Vagina (tissue), 2 donors: ENCODE measurements at places on chromosomes 16 and 17.

DNA sequence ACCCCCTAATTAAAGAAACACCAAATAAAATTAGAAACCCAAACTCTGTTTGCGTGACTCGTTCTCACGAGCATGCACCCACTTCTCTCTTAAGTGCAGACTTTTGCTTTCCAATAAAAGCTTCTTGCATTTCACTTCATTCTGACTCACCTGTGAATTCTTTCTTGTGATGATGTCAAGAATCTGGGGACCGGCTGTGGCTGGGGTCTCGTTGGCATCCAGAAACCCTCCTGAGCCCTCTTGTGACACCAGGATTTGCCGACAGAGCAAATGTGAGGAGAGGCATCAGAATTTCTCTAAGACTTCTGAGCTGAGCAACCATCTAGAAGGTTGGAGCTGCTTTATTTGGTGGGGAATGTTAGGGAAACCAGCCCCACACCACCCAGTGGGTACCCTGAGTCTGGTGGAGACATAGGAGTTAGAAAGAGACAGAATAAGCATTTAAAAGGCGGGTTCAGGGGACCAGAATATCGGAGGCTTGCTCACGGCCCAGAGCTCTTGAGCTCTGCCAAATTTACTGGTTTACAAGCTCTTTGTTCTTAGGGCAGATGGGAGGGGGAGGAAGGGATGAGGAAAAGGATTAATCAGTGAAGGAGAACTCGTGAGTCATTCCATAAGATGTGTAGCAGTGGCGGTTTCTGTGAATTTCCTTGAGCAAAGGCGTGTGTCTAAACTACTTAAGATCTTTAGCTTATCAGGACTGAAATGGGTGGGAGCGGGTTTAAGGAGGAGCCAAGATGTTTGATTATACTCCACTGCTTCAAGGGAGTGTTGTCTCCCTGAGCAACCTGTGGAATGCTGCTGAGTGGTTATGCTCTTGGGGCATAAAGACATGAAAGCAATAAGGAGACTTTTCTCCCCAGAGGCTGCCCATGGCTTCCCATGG lies 24.2 kb upstream of the TMC5 start:
- DNase-seq: no peak

DNA sequence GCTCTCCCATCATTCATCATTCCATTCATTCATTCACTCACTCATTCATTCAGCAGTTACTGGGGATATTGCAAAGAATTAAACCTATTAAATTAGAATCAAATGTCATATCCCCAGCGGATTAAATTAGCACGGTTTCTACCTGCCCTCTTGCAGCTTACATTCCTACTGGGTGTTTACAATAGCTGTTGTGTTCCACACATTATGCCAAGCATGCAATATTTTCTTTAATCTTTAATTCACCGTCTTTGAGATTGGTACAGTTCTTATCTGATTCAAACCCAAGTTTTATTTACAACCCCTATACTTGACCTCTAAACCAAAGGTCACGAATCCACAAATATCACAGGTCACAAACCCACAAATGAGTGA lies 727 bp upstream of the USP31 start:
- no peak for DNase-seq

GRCh38 chr17:38579934-38580333 lies 25.8 kb downstream of the SRCIN1 start:
- no peak for DNase-seq

DNA sequence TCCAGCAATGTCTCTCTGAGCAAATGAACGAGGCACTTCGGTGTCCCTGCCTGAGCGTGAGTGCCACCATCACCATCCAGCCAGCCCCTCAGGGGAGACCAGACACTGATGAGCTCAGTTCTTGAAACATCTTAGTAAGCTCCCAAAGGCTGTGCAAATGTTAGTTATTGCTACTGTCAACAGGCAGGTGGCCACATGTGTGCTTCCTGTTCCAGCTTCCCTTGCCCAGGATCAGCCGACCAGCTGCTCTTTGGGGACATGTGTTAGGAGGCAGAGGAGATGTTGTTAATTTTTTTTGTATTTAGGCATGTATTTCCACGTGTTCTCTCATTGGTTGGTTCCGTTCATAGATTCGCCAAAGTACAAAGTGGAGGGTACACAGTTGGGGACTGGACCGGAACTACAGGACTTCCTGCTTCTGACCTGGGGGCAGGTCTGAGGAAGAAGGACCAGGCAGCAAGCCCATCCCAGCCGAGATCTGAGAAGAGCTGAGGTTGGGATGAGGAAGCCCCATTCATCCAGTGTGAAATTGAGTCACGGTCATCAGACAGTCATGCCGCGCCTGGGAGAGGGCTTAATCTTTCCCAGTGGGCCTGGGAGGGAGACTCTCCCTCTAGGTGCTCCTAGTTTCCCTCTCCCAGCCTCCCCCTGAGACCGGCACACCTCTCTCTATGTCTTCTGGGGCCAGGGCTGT lies 3.8 kb downstream of the TTYH2 start:
- DNase-seq: no peak

DNA sequence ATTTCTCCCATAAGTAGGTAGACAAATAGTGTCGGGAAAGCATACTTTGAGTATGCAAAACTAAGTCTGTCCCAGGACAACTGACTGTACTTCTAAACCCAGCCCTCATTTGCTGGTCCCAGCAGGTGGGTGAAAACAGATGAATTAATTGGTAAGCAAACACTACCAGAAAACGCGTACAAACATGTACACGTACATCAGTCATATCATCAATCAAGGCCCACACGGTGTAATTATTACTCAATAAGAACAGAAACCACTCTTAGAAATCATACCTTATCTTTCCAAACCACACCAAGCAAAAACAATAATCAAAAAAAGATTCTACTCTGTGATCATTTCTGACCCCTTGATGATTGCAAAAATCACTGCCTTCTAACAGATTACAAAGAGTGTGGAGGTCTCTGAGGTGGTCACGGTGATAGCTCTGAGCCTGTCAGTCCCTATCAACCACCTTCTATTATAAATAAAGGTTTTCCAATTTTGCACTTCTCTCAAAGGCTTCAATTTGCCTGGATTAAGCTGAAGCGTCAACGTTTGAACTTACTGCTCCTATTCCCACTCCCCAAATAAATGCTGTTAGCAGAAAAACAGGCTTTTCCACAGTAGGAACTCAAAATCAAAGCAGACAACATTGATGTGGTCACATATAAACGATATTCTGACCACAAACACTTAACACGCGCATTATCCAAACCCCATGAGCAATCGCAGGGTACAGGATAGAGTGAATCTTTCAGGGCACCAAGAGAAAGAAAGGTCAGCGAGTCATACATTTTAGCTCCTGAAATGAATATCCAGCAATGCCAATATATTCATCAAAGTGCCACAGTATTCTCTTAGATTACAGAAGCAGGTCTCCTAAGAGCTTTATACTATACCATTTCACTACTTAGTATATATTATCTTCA lies 211.9 kb downstream of the STX8 start:
- DNase-seq: no peak

- DNase-seq: no peak
These were observed 79.0 kb upstream of the CDC42EP4 start for GRCh38 chr17:73390851-73391250.

DNA sequence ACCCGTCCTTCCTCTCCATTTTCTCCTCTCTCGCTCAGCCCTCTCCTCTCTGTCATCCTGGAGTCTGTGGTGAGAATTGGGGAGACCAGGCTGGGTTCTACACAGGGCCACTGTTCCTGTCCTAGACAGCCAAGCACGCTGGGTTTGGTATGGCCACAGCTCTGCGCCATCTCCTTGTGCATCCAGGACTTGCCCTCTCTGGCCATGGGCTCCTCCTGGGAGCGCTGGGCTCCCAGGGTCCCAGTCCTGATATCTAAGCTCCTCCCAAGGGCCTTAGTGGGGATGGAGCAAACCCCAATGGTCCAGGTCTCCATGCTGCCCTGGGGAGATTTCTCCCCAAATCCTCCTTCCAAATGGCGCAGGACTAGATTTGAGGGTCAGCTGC lies 27.2 kb upstream of the ITGA3 start:
- no peak for DNase-seq

DNA sequence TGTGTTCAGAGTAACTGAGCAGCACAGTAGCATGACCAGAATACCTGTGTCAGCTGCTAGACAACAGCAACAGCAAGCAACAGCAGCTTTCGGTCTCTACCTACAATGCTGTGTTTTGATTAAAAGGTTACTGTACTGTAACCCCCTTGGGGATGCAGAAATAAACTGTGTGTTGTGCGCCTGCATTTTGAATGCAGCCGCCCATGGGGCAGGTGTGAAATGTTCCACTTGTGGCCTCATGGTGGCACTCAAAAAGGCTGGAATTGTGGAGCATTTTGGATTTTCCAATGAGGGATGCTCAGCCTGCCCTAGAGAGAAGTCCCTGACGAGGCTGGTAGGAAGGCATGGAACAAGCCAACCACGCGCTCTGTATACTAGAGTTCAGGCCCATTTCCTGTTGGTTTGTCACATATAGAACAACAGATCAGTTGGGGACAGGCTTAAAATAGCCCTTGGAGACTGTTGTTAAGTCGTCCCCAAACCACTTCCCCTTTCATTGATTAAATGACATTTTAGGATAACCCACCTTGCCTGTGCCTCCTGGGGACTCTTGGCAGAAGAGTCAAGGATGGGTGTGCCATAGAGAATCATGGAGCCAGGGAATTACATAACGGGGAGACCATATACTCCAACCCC lies 27.1 kb downstream of the SCPEP1 start:
- no peak for DNase-seq

DNA sequence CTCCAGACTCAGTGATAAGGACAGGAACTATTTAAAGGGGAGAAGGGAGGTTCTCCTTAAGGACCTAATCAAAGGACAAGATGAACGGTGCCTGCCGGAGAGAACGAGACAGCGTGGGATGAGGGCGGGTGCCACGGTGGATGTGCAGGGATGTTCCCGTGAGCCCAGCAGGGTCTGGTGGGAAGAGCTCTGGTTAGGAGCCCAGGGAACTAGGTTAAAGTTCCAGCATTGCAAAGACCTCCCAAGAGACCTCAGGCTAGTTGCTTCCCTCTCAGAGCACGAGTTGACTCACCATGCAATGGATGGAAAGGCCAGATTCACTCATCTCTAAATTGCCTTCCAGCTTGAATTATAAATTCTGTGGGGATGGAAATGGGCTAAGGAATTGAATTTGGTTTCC lies 14.7 kb downstream of the CCR7 start:
- DNase-seq: peak; percentile 94

GRCh38 chr17:21275047-21275578 lies 9.4 kb upstream of the MAP2K3 start:
- DNase-seq: no peak

DNA sequence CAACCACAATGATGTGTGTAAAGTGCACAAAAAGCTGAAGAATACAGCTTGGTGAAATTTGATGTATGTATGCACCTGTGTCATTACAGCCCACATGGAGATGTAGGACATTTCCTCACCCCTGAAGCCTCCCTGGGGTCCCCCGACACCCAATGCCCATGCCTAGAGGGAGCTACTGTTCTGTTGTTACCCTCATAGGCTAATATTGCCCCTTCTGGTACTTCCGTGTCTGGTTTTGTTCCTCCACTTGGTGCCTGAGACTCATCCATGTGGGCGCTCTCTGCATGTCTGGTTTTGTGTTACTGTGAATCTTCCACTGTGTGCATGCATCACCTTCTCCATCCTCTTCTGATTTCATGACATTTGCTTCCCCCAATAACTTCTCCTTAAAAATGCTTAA lies 18.6 kb downstream of the TNFRSF13B start:
- no peak for DNase-seq

DNA sequence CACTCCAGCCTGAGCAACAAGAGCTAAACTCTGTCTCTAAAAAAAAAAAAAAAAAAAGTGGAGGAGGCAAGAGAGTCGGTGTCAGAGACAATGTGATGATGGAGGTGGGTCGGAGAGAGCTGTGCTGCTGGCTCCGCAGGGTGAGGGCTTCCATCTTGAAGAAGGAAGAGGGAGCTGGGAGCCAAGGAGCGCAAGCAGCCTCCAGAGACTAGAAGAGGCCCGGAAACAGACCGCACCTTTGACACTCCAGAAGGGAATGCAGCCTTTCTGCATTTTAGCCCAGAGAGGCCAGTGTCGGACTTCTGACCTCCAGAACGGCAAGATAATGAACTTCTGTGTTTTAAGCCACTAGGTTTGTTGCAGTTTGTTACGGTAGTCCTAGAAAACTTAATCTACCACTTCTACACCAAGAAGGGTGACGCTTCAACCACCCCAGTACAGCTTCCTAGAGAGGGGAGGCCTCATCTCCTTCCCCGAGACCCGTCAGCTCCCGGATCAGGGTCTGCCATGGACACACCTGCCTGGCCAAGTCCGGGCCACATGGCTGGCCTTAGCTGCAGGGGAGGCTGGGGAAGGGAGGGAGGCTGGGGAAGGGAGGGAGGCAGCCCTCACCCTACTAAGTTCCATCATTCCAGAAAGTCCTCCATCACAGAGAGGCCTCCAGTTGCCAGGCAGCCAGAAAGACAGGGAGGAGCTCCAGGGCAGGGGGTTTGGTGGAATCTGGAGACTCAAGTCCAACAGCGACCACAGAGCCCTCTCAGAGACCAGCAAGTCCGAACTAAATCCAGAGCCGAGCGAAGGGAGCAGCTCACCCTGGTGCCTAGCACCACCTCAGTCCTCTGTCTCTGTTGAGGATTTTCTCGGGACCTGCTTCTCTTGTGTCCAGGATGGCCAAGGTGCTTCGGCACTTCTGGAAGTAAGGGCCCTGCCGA lies 13.2 kb upstream of the RBFOX3 start:
- peak; percentile 95 for DNase-seq

- DNase-seq: no peak
These were observed 4.9 kb upstream of the CIAO3 start for GRCh38 chr16:745739-746138.

DNA sequence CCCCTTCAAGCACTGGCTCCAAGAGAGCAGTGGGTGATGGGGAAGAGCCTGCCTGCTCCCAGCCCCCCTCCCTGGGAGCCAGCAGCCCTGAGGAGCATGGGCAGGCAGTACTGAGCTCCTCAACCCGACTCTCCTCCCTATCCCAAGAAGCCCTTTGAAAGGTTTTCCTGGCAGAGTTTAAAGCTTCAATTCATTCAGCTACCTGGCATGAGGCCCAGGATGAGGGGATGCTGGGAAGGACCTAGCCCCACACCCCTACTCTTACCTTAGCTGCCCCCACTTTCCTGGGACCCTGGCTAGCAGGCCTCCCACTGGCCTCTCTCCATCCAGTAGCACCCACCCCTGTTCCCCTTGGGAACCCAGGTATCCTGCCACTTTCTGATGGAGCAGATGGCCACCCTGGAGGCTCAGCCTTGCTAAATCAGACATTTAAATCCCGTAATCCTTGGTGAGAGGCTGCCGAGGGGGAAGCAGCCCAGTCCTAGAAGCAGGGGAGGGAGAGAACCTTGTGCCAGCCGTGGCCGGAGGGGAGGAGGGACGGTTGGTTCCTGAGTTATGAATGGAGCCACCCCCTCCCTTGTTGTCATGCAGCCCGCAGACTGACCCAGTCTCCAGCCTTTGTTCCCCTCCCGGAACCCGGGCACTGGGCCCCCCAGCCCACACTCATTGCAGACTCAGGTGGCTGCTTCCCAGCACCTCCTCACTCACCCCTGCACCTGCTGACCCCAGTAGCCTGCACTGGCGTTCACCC lies 17.1 kb downstream of the ATP1B2 start:
- DNase-seq: no peak

- no peak for DNase-seq
These were observed 25.9 kb downstream of the IRX6 start for GRCh38 chr16:55349867-55350266.

DNA sequence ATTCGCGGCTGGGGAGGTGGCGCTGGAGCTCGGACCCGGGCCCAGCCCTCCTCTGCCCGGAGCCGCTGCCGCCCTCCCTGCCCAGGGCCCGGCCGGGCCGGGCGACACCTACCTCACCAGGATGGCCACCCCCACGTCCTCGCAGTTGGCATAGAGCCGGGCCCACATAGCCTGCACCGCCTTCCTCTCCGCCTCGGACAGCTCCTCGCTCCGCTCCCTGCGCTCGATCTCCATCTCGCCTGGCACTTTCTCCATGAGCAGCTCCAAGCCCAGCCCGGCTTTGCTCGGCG lies 276 bp downstream of the CYGB start:
- DNase-seq: no peak
